GM23338 (cell line): ENCODE measurements at places on chromosomes 16 and 17. TPM values are rescaled to one million over a fixed set of nuclear protein-coding genes. Genes with fewer than 3 reads are reported as not detected.

Gene COL1A1
- 27.9 and 34.3 TPM in 2 replicates for total RNA-seq

Gene PNPO
- 12.7 and 21.8 TPM in 2 replicates for total RNA-seq

Gene STX1B
- total RNA-seq: 7.2 and 9.5 TPM in 2 replicates

Gene TEX19
- total RNA-seq: 0.66 and 1.1 TPM in 2 replicates

Gene MLKL
- total RNA-seq: 7.5 and 9.7 TPM in 2 replicates
